IPS DF 6.9 (cell line): ENCODE measurements at places on chromosomes 12 and 14.

DNA sequence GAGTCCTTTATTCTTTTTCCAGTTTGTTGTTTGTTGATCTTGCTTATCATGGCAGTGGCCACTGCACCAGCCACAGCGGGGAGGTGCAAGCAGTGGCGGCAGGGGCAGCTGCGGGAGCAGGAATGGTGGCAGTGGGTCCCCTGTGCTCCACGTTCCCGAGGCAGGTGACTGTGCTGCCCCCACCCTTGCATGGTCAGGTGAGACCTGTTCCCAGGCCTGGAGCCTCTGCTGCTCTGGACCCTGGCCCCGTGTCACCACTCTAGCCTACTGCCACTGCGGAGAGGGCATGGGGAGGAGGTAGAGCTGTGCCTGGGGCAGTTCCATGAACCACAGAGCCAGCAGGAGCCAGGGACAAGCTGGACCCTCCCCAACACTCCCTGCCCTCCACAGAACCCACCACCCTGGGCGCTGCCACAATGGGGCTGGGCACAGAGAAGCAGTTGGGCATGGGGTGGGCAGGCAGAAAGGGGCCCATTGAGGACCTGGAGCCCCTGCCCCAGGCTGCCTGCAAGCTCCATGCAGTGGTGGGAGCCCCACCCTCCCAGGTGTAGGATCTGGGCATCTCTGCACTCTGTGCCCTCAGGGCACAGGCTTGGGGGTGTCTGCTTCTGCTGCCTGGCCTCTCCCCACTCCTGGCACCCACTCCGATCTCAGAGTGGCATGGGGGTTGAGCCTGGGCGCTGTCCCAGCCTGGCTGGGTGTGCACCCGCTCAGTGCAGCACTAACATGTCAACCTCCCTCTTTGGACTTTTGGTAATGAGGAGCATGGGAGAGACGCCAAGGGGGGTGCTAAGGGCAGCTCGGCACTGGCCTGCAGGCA, 23.1 kb upstream of the WDR20 start:
- no peak for DNase-seq

- no peak for DNase-seq
Measured at GRCh38 chr14:49553106-49553505, 33.1 kb downstream of the RPS29 start.

- DNase-seq: no peak
Measured at GRCh38 chr14:86055512-86056075, 525.6 kb downstream of the FLRT2 start.

GRCh38 chr14:101112351-101113107, 209.0 kb upstream of the RTL1 start:
- DNase-seq: no peak

DNA sequence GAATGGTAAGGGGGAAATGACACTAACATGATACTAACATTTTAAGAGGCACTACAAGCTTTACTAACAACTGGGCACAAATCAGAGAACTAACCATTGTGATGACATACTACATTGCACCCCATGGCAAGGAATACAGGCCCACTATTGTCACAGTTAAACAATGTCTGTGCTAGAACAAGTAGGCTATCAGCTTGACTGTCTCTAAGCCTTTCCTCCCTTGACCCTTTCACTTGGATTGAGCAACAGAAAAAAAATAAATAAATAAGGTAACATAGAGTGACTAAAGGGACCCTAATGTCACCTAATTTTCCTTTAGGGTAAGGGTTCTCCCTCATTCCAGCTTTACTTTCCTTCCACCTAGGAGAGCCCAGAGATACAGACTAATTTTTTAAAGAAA, 4.4 kb downstream of the SLC38A2 start:
- DNase-seq: no peak

- DNase-seq: no peak
Measured at GRCh38 chr12:87529413-87529812, 499.8 kb downstream of the C12orf50 start.

- no peak for DNase-seq
Measured at GRCh38 chr12:108806921-108807320, 50.5 kb downstream of the SSH1 start.

- DNase-seq: no peak
Measured at GRCh38 chr12:113820309-113820708, 145.8 kb downstream of the RBM19 start.

- no peak for DNase-seq
Measured at GRCh38 chr12:104569346-104570173, 112.8 kb downstream of the CHST11 start.

DNA sequence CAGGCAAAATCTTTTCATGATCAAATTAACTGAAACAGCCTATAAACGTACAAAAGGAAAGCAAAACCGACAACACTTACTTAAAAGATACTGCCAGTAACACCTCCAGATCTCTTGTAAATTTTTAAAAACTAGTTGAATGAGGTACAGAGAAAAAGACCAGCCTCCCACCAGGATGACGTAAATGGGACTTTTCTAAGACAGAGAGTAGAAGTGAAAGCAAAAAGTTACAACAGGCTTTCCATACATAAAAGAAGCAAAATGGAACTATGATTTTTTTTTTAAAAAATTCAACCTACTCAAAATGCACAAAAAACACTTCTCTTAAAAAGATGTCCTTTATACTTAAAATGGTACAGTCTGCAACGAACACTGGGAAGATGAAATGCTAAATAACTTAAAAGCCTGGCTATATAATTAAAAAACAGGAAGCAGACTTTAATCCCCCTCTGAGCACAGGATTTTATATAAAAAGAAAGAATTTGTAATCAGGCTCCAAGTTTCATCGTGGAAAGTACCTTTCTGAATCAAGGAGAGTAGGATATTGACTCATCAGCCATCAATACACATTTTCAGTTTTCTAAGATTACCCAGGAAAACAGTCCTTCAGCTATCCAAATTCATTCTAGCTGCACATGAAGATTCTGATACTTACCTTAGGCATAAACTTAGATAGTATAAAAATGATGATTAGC, 14.2 kb upstream of the MYO1A start:
- DNase-seq: no peak

- no peak for DNase-seq
Measured at GRCh38 chr12:9096563-9097176, 19.0 kb downstream of the A2M start.

DNA sequence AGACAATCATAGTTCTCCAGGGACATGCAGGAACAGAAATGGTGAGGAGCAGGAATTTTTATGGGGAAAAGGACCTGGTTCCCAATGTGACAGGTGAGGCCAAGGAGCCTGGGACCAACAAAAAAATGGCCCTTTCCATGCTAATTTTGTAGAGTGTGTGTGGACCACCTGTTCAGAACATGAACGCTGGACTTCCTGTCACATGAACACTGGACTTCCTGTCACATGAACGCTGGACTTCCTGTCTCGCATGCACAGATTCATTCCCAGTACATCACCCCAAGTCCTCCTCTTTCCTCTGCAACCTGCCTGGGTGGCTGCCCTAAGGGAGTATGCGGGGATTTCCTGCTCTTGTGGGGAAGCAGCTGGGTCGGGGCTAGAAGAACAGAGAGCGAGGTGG, 10.1 kb downstream of the FGF6 start:
- no peak for DNase-seq

- DNase-seq: no peak
Measured at GRCh38 chr12:124007826-124008570, 35.0 kb downstream of the ZNF664 start.

DNA sequence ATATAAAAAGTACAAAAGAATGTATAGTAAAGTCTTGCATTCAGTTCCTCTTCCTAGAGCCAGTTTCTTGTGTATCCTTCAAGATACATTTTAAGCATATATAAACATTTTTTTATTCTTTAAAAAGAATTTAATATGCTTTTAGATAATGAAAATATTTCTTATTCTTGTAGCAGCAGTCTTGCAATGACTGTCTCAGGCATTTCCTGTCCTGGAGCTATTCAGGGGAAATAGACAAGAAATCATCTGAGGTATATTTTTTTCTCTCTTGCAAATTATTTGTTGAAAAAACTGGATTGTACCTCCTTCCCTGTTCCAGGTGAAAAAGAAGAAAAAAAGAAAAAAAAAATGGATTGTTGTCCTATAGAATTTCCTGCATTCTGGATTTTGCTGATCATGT, 17.0 kb upstream of the ERBB3 start:
- DNase-seq: no peak

DNA sequence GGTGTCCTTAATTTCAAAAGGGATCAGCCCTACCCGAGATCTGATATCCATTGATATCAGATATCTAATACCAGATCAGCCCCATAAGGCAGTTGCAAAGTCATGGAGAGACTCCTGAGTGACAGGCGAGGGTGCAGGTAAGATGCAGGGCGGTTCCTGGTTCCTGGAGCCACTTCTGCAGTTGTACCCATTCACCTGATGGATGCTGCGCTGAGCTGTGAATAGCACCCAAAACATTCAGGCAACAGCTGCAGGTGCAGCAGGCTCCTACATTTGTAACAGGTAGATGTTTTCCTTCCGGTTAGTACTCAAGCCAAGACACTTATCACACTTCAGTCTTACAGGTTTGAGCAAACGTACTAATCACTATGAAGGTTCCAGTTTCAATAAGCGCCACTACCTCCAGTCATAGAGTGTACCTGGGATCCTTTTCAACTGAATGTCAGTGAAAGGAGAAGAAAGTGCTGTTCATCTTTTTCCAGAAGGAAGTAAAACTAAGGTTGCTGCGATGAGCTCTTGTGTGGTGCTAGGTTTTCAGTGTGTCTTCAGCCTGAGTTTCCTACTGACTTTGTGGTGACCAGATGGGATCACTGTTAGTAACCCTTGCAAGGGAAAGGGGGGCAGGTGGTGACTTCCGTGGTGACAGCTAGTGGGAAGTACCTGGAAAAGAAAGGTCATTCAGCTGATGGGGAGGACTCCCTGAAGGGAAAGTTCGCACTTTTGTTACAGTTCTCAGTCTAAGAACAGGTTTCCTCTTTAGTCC, 1.9 kb downstream of the ATP6V0A2 start:
- no peak for DNase-seq

DNA sequence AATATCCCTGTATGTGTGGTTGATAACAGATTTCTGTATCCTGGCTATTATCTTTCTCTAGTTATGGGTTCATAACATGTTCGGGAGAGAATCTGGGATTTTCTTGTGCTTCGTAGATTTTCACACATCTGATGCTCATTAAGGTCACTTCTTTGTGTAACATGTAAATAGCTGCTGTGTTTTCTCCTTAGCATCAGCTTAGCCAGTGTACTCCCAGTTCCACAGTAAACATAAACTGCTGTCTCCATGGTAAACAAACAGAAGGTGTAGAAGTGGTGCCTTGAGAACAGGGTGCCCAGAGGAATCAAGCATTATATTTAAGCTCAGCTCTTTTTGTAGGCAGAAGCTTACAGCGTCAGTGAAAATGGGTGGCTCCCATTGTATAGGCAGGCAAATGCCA, 88.0 kb downstream of the ANO6 start:
- no peak for DNase-seq
